Activated CD4-positive, alpha-beta T cell treated with anti-CD3 and anti-CD28 coated beads, Interleukin-2, amount 10 ng/mL, durations not matched to agents 7 days and 5 days (primary cell): ENCODE measurements at places on chromosomes 1 and 21. TPM values are rescaled to one million over a fixed set of nuclear protein-coding genes. Genes with fewer than 3 reads are reported as not detected.

DNA sequence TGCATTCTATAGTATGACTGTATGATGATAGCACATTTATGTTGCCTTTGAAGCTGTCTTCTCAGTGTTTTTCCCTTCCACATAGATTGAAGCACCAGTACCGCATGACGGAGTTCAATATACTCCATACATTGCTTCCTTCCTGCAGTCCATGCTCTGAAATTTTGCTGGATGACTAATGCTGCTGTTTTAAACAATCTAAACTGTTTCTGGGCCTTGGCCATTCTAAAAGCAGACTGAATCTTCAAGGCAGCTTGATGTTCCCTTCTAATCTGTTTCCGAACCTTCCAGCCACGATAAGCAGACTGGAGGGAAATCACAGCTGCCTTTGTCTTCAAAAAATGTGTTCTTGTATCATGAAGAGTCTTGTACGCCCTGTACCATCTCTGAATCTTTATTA is 36.2 kb upstream of the F13B start:
- no peak for DNase-seq

GRCh38 chr1:65267271-65267670 is 42.1 kb upstream of the DNAJC6 start:
- no peak for DNase-seq

DNA sequence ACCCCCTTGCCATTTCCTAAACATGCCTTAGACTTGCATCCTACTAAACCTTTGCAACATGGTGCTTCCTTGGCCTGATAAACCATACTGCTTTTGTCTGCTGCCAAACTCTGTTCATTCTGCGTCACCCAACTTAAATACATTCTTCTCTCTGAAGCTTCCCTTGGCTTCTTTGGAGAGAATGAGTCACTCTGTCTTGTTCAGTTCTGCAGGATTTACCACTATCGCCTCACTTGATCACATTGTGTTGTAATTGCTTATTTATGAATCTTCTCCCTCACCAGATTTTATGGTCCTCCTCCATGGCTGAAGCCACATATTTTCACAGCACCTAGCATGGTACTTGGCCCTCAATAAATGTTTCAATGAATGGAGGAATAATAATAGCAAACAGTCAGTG is 21.7 kb upstream of the TUT4 start:
- DNase-seq = no peak

GRCh38 chr1:6006882-6007281 is 14.7 kb upstream of the NPHP4 start:
- no peak for DNase-seq

Gene PLA2G2D
- total RNA-seq = not detected

Gene GNB1
- 368 TPM for total RNA-seq

Gene LINGO4
- 0.35 TPM for total RNA-seq

Gene MPL
- not detected for total RNA-seq
